ENCODE measurements at places on chromosomes 5 and 9.

GRCh38 chr5:118060833-118061232, 927.5 kb downstream of the DTWD2 start:
- DNase-seq, result no peak

GRCh38 chr5:124457101-124457500, 289.3 kb downstream of the ZNF608 start:
- DNase-seq, result no peak

DNA sequence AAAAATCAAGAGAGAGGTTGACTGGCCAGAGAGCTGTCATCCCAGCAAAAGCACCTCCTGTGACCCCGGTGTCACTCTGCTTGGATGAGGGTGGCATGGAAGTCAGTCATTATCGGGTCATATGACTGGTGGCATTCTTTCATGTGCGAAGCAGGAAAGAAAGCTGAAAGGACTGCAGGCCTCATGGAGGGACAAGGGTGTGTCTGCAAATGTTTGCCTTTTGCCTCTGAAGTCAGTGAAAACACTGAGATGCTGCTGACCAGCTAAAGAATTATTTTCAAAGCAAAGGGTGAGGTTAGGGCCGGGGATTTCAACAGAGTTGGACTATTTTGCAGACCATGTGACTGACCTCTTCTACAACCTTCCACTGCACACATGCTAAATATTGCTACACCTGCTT, 298.3 kb downstream of the CSNK1G3 start:
- no peak for DNase-seq

DNA sequence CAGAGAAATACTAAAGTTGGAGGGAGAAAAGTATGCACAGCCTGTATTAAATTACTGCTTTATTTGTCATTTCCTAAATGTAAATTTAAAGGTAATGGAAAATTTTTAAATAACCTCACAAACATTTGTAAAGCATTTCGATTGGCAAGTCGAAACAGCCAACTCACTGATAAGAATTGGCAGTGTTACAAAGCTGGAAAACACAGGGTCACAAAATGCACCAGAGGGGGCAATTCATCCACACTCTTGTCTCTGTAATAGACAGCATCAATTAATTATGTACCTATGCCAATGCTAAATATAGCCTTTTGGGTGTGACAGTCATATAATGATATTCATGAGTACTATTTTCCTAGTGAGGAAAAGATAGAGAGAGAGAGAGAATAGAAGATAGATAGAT, 140.6 kb upstream of the PRLR start:
- DNase-seq, result no peak

DNA sequence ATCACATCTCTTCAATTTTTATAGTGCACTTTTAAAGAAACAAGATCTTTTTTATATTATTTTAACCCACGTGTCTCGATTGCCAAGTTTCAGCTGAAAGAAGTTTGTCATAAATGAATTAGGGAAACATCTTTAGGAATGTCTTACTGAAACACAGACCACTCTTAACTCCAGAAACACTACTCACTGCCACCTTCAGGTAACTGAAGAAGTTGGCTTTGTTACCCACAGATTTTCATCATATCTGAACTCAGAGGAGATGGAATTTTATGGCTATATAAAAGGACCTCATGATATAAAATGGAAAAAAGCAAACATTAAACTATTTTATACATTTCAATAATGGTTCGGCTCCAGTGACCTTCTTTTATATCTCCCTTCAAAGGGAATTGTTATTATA, 158.0 kb downstream of the SEMA5A start:
- no peak for DNase-seq

- no peak for DNase-seq
Observed at GRCh38 chr5:68484307-68485068, 268.9 kb downstream of the PIK3R1 start.

DNA sequence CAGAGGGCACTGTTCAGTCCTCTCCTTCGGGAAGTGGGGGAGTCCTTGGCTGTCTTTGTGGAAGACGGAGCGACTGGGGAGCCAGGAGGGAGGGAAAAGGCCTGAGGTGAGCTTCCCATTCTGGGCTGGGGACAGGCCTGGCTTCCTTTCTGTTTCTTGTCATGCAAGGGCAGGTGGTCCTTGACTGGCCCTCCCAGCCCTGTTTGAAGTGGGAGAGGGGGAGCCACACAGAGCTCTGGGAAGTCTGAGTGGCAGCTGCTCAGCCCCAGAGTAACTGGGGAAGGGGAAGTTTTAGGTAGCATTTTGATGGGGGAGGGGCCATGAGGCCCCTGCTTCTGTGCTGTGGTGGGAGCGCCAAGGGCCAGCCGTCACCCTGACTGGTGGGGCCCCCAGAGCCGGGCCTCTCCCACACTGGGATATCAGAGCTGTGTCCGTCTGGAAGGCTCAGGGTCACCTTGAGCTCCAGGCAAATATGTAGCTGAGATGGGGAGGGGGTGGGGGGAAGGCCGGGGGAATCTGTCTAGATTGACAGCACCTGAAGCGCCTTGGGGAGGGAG, 6.5 kb downstream of the UNC5A start:
- DNase-seq, result no peak

GRCh38 chr5:33049842-33050241, 338.7 kb downstream of the NPR3 start:
- DNase-seq, result peak; percentile 73

GRCh38 chr5:32231241-32231640, 57.1 kb upstream of the GOLPH3 start:
- no peak for DNase-seq

- DNase-seq, result peak; percentile 81
Observed at GRCh38 chr9:29564564-29564963, 1991.3 kb upstream of the C9orf72 start.

- DNase-seq, result no peak
Observed at GRCh38 chr5:135883026-135883425, 12.6 kb downstream of the IL9 start.

GRCh38 chr9:117273612-117274011, 141.2 kb downstream of the ASTN2 start:
- no peak for DNase-seq

DNA sequence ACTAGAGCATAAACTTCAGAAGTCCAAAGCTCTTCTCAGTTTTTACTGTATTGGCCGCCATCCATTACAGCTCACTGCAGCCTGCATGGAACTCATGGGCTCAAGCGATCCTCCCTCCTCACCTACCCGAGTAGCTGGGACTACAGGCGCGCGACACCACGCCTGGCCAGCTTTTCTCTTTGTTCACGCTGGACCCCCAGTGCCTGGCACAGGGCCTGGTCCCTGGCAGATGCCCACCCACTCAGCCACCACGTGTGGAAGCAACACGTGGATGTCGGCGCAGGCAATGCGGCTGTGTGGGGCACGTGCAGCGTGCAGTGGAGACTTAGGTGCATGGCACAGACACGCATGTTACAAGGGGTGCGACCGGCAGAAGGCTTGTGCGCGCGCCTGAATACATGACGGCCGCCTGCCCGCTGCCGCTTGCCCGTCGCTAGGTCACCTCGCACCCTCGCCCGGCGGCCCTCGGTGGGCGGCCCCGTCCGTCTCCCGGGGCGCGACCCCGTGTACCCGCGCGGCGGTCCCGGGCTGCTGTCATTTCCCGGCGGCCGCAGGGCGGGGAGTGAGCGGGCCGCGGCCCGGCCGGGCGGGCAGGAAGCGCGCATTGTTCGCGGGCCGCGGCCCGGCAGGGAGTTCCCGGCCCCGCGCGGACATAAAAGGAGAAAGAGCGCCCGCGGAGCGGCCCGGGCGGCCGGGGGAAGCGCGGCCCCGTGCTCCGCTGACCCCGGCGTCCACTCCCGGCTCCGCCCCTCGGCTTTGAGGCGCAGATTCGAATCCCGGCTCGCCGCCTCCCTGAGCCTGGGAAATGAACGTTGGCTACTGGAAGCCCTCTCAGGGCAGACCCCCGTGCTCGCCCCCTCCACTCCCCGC, 24.1 kb upstream of the PTGS1 start:
- no peak for DNase-seq

DNA sequence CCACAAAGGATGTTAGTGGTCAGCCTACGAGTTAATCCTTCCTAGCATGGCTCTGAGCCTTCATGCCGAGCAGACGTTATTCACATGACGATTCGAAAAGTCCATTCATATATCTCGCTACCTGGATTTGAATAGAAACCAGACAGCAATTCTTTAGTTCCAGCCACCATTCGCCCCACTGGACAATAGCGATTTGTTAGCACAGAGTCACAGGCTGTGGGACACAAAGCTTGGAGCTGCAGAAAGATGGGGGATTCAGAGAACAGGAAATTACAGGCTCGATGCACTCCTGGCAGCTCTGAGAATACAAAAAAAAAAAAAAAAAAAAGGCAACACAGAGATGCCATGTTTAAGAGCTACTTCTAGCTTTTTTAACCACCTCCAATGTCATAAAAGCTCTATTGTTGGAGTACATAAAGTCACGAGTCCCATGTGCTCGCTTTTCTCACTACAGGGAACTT, 110.7 kb downstream of the NR6A1 start:
- DNase-seq, result peak; percentile 55

DNA sequence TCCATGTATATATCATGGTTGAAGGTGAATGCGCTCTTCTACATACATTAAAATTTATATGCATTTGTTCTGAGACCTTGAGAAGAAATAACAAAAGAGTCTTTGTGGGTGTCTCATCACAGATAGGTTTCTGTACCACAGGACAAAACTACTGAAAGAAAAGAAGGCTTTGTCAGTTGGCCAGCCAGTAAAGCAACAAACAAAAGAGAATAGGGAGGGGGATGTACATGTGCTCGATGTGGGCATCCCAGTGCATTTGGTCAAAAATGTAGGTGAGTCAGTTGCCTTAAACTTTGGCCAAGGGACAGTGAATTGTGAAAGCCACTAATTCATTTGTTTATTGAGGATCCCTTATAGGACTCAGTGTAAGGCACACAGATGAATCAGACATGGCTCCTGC, 13.3 kb downstream of the RBM18 start:
- no peak for DNase-seq

DNA sequence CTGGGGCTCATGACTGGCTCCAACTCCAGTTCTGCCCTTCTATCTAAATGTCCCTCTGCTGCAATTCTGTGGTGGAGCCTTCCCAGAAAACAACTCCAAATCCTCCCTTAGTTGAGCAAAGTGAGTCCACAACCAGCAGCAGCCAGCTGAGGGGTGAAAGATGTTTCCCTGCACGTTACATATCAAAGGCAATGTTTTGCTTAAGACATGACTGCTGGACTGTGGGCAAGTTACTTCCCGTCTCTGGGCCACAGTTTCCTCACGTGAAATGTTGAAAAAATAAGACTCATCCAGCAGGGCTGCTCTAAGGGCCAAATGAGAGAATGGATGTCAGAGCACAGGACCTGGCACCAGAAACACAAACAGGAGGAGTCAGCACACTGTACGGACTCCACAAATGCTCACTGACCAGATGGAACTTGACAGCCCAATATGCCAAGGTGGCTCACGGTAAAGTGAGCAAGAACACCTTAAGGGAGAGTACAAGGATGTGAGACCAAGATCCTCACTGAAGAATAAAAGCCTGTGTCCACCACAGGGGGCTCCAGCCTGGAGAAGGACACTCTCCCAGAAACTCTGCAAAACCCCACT, 138.4 kb upstream of the ABCA1 start:
- DNase-seq, result no peak

DNA sequence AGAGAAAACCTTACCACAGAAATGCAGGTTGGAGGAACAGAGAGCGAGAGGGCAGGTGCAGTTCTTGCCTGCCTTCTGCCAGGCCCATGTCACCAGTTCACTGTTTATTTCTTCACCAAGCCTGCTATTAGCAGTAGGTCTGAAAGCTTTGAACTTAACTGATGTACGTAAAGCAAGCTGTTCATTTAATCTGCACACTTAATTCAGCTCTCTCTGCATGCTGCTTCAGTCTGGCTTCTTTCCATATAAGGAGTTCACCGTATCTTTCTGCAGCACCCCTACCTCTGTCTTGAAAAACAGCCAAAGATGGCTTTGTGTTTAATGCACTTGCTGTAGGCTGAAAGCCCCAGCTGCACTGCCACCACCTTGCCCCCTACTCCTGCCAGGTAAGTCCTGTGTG, 205.1 kb downstream of the RAB3C start:
- DNase-seq, result no peak

DNA sequence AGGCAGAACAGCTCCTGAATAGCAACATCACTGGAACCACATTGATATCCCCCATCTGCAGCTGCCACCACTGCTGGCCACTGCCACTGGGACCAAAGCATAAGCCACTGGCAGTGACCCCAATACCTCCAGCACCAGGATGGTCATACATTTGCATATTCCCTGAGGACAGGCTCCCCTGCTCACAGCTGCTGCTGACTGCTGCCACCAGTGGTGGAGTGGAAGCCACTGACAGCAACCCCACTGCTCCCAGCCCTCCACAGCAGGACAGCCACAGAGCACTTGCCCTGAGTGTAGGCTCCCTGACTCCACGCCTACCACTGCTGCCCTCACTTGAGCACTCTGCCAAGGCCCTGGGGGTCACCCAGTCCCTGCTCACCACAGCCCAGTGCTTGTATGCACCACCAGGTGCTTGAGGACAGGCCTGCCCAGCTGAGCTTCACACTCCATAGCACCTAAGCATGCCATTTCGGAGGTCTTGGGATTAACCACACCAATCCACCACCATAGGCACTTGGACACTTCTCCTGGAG, 327.4 kb upstream of the RPS23 start:
- no peak for DNase-seq

DNA sequence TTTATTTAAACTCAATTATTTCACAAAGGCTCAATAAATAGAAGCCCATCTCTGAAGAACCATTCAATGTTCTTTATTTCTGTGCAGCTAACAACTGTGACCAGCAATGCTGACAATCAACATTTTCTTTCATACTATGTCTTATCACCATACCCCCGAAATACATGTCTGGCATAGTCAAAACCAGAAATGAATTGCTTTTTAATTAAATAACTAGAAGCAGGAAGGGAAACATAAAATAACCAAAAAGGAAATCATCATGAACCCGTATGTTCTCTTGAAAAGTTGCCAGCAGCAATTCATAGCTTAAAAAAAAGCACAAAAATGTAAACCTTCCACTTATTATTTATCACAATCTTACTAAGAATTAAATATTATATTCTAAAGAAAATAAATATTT, 212.4 kb downstream of the TMEM232 start:
- no peak for DNase-seq

DNA sequence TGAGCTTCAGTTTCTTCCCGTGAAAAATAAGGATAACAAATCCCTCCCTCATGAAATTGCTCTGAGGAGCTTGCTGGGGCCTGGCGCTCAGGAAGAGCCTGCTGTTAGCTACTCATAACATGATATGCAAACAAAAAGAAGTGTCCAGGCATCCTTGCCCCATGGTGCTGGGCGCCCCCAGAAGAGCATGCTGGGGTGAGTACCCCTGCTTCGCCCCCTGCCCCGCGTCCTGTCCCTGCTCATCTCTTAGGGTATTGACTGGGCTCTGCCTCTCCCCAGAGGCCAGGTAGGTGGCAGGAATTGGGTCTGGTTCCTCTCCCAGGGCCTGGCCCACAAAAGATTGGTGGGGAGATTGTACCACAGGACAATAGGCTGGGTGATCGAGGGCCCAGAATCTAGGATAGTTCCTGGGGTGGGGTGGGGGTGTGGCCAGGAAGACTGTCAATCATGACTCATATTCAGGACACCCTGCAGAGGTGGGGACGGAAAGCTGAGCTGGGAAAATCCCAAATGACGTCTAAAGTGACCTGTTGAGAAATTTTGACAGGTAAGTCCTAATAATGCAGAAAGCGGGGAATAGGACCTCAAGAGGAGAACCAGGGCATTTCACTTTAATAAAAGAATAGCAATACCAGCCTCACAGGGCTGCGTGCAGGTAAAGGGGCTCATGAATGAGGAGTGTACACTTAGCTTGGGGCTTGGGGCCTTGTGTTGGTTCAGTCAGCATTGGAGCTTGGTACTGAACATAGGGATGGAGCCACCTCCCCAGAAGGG, 8.9 kb downstream of the PITX1 start:
- DNase-seq, result peak; percentile 82
